Activated CD4-positive, alpha-beta memory T cell treated with anti-CD3 and anti-CD28 coated beads, Interleukin-2, amount 10 ng/mL, durations not matched to agents 7 days and 5 days (primary cell): ENCODE measurements at places on chromosomes 7 and 10. TPM values are rescaled to one million over a fixed set of nuclear protein-coding genes. Genes with fewer than 3 reads are reported as not detected.

DNA sequence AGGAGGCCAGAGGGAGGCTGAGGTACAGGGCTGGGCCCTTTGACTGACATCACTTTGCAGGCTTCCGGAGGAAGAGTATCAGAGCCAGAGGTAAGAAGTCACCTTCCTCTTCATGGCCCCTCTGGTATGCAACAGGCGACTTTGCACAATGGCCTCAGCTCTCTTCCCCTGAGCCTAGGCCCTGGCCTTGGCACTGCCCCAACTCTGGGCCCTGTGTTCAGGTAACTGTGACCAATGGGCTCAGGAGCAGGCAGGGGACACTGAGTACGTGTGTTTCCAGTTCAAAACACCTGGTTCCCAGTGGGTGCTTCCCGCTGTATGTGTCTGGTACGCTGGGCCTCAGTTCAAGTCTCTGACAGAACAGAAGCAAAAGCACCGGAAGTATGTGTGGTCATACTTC, 12.1 kb upstream of the PAX2 start:
- no peak for DNase-seq

- peak; percentile 30 for DNase-seq
Observed at GRCh38 chr10:112374724-112375541, 1.0 kb downstream of the ACSL5 start.

- no peak for DNase-seq
Observed at GRCh38 chr10:85492684-85493083, 873.9 kb downstream of the GRID1 start.

DNA sequence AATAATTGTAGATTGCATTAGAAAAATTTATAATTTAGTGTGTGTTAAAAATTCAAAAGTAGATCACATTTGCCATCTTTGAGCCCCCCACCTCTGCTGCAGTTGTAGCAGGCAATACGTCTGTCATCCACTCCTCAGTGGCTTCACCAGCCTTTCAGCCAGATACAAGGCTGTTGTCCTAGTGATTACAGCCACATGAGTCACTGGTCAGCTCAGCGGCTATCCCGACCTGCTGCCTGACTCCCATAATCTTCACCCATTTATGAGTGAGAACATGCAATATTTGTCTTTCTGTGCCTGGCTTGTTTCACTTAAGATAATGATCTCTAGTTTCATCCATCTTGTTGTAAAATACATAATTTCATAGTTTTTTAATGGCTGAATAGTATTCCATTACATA, 9.2 kb downstream of the OR2A5 start:
- no peak for DNase-seq

GRCh38 chr10:125866421-125867029, 14.6 kb downstream of the DHX32 start:
- no peak for DNase-seq

GRCh38 chr7:33233659-33234058, 104.3 kb downstream of the BBS9 start:
- no peak for DNase-seq

DNA sequence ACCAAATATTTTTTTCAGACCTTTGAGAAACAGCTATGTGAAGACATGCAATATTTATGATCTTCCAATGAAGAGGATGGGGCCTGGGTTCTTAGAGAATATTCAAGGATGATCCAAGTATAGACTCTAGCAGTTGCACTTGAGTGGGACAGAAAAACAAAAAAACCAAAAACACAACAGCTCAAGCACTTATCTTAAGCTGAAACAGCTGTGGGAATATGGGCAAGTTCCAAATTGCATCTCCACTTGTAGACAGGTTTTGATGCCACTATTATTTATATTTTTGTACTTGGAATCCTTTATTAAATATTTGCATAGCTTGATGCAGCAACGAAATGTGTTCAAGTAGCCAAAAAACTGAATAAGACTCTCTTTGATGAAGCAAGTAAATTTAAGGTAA, 2.2 kb upstream of the PDK4 start:
- DNase-seq = no peak

DNA sequence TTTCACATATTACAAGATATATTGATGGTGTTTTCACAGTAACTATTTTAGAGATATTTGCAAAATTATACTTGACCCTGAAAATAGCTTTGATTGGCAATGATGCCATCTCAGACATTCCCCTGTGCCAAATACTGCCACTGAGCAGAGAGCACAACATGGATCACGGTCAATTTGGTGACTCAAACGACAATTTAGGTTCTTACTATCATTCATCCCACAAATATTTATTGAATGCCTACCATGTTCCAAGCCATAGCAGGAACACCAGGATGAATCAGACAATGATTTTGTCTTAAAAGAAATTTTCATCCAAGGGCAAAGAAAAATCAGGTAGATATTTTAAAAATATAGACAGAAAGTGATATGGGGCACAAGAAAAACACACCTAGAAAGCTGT, 153.2 kb upstream of the ADO start:
- DNase-seq = no peak

AZGP1 gene
- not detected for total RNA-seq

NKX1-2 gene
- not detected for total RNA-seq

STEAP2 gene
- 0.05 TPM for total RNA-seq

GNGT1 gene
- total RNA-seq = not detected
